Activated naive CD4-positive, alpha-beta T cell (primary cell): ENCODE measurements at places on chromosomes 3 and 15.

DNA sequence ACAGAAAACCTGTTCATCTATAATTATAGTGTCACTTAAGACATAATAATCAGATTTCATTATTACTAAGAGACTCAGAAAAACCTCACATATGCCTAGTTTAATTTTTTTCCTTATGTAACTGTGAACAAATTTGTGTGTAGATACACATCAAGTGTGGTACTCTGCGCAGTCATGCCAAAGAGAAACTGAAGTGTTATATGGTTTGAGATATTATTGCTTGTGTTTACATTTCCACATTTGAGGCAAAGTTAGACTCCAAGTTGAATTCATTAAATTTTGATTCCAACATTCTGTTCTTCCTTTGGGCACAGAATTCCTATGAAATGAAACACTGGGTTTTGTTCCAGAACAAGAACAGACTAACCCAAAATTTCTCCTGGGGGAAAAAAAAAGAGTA, 2.2 kb downstream of the MBNL1 start:
- no peak for DNase-seq

GRCh38 chr3:59286791-59287531, 237.1 kb upstream of the CFAP20DC start:
- DNase-seq, result no peak

GRCh38 chr15:45842151-45842550, 207.3 kb downstream of the SQOR start:
- DNase-seq, result no peak

DNA sequence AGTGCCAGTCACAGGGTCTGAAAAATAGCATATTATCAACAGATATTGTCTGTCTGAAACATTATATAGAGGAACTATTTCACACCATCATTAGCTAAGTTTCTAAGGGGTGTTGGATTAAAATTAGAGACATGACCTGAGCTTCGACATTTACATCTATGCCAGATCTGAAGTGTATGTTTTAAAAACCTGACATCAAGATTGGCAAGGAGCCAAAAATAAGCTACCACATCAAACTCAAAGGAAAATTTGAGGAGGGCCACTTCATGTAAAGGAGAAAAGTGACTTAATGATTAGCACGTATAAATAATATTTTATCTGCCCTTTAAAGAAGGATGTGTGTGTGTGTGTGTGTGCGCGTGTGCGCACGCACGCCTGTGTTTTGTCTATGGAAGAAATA, 752.0 kb upstream of the GRM7 start:
- no peak for DNase-seq

DNA sequence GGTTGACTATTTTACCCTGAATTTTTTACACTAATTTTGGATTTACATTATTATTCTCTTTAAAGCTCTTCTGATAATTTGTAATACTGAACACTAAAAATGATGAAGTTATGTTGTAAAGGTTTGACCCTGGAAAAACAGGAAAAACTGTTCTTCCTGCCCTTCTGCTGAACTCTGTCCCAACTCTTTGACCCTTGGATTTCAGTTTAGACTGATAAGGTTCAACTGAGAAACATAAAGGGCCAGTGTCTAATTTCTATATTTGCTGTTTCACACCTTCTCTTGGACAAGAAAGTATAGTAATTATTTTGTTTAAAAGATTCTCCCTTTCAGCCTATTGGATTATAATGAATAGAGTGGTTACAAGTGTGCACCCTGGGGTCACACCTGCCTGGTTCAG, 12.8 kb upstream of the TMOD3 start:
- no peak for DNase-seq

GRCh38 chr15:93261845-93262244, 172.8 kb upstream of the RGMA start:
- no peak for DNase-seq

DNA sequence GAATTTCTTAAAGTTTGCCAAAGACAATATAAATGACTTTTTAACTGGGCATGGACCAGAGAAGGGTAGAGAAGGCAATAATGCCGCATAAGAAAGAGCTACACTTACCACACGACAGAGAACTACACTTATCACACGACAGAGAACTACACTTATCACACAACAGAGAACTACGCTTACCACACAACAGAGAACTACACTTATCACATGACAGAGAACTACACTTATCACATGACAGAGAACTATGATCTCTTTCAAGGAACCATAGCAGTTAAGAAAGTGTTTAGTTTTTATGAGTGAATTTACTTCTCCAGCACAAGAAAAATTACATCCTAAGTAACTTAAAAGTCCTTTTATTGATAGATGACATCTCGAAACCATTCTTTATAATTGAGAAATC, 32.0 kb downstream of the DCUN1D1 start:
- DNase-seq, result no peak

GRCh38 chr15:39468331-39468730, 112.5 kb upstream of the THBS1 start:
- no peak for DNase-seq
